ENCODE measurements at places on chromosomes 13 and 19.

GRCh38 chr13:55869648-55870047, 1271.1 kb upstream of the PRR20A start:
- no peak for DNase-seq

DNA sequence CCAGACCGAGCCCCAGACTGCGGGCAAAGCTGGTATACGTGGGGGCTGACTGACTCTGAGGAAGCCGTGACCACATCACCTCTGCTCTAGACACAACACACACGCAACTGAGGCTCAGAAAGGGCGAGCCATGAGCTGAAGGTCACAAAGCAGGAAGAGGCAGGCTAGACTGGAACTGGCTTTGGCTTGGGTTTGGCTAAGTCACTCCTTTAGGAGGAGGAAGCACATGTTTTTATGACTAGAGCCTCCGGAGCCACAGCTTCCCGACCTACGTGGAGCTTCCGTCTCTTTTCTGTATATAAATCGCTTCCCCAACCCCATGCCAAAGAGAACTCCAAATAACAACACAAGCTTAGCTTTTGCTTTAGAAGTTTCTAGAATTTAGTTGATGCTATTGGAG, 48.0 kb downstream of the RFX2 start:
- DNase-seq: no peak

DNA sequence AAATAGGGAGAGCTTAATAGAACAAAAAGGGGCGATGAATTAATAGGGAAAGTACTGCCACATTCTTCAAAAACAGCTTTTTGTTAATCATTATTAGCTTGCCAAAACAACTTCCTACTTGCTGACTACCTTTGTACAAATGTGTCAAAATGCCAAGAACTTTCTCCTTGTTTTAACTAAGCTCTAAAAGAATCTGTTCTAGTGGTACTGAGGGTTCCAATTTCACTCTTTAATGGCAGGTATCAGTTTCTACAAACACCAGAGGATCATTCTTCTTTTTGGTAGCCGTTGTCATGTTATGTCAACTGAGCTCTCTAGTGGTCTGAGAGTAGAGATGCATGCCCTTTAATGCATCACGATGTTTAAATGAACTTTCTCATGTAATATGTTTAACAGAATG, 29.4 kb upstream of the FBXL3 start:
- no peak for DNase-seq

GRCh38 chr13:23516190-23516589, 54.0 kb upstream of the TNFRSF19 start:
- DNase-seq: no peak

GRCh38 chr13:90709319-90709718, 638.2 kb upstream of the MIR17HG start:
- DNase-seq: no peak

- DNase-seq: no peak
These were observed 141.0 kb downstream of the RAP2A start for GRCh38 chr13:97574926-97575325.

Measured in substantia nigra (tissue), 51 donors.